ENCODE measurements at places on chromosomes 1 and 21. TPM values are rescaled to one million over a fixed set of nuclear protein-coding genes. Genes with fewer than 3 reads are reported as not detected.

KRTAP26-1 gene
- total RNA-seq = not detected

TMEM125 gene
- total RNA-seq = not detected

KIAA0040 gene
- 0.95 TPM for total RNA-seq

MIXL1 gene
- not detected for total RNA-seq

IL20 gene
- not detected for total RNA-seq

ACTL8 gene
- 1.8 TPM for total RNA-seq

KRTAP12-2 gene
- not detected for total RNA-seq

SPRR2E gene
- not detected for total RNA-seq

PLA2G2C gene
- not detected for total RNA-seq

F3 gene
- total RNA-seq = 8.1 TPM

All from A549 treated with Hydrocortisone at 1 μM for 4 hours (cell line).